ENCODE measurements at places on chromosomes 5 and 9. TPM values are rescaled to one million over a fixed set of nuclear protein-coding genes. Genes with fewer than 3 reads are reported as not detected.

DNA sequence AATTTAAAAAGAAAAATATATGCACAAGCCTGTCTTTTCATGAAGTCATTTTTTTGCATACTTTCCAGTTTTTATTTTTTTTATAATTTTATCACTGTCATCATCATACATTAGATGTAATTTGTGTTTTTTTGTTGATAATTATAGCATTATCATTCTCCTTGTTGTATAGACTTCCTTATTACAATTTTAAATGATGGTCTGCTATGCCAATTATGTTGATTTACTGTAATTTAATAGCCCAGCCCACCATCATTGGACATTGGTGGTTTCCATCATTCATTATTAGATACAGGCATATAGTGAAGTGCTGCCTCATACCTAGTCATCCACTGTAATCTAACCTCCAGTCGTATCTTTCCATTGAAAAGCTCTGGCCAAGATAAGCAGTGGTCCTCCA is 3.8 kb upstream of the TJP2 start:
- DNase-seq = no peak

The GADD45G gene
- 3.8 TPM for total RNA-seq

- DNase-seq = no peak
These were observed 49.7 kb downstream of the BASP1 start for GRCh38 chr5:17267106-17267505.

- DNase-seq = no peak
These were observed 385.8 kb downstream of the EFNA5 start for GRCh38 chr5:107284822-107285525.

DNA sequence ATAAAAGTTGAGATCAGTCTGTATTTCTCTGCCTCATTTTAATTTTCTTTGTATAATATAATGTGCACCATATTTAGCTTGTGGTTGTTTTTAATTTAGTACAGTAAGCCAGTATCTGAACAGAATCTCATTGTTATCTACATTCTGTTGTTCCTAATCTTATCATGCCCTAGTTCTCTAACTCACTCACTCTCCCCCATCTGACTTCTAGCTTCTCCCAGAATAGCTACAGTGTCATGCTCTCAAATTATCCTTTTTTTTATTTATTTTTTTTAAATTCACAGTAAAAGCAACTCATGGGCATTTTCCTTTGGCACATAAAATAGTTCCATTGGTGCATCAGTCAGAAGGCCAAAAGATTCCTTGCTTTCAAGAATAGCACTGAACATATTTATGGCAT is 156.6 kb downstream of the TRPM3 start:
- no peak for DNase-seq

Measured in activated naive CD4-positive, alpha-beta T cell treated with anti-CD3 and anti-CD28 coated beads, Interleukin-2, amount 50 U/mL, for 72 hours (primary cell).